ENCODE measurements at places on chromosomes 2 and 18. TPM values are rescaled to one million over a fixed set of nuclear protein-coding genes. Genes with fewer than 3 reads are reported as not detected.

The CHRNG gene
- not detected for polyA plus RNA-seq

The UGT1A9 gene
- not detected for polyA plus RNA-seq

The ABCG8 gene
- polyA plus RNA-seq: not detected

The PKDCC gene
- 37.4 TPM for polyA plus RNA-seq

The TSGA10 gene
- 8.0 TPM for polyA plus RNA-seq

The FBXO15 gene
- 6.1 TPM for polyA plus RNA-seq

The RGPD3 gene
- 0.74 TPM for polyA plus RNA-seq

The LYPD6B gene
- polyA plus RNA-seq: 7.7 TPM

The GEN1 gene
- 9.3 TPM for polyA plus RNA-seq

The BCL11A gene
- 44.0 TPM for polyA plus RNA-seq

The LINC00305 gene
- not detected for polyA plus RNA-seq

The BUB1 gene
- polyA plus RNA-seq: 2.4 TPM

The FNDC4 gene
- polyA plus RNA-seq: 101 TPM

The SLC5A7 gene
- polyA plus RNA-seq: not detected

The HOXD10 gene
- not detected for polyA plus RNA-seq

The C18orf54 gene
- polyA plus RNA-seq: 2.2 TPM
